ENCODE measurements at places on chromosomes 12 and 14.

DNA sequence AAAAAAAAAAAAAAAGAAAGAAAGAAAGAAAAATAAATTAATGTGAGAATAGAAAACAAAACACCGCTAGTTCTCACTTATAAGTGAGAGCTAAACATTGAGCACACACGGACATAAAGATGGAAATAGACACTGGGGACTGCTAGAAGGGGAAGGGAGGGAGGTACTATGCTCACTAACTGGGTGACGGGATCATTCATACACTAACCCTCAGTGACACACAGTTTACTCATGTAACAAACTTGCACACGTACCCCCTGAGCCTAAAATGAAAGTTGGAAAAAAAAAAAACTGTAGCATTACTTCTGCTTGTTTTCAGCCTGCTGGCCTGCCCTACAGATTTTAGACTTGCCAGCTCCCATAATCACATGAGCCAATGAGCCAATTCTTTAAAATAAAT, 10.5 kb upstream of the PRMT5 start:
- no peak for DNase-seq

- peak; percentile 27 for DNase-seq
Observed at GRCh38 chr12:118035190-118036041, 18.9 kb downstream of the RFC5 start.

DNA sequence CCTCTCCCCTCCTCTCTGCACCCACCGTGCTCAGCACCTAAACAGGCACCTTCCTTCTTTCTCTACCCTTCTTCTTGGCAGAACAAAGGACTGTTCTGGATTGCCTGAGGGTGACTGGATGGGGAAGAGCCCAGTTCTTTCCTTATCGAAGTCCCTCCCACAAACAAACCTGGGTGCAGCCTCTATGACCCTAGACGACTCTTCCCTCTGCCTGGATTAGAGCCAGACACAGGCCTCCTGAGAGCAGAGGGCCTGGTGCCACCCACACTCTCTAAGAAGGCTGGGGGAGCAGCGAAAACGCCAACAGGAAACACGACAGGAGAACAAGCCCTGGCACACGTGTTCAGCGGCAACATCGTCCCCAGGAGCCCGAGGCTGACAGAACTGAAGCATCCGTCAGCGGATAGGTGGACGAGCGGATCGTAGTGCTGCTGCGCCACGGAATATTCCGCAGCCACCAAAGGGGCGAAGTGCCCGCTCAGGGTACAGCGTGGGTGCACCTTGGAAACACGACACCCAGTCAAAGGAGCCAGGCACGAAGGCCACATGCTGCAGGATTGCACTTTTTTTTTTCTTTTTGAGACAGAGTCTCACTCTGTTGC, 38.0 kb downstream of the RIMBP2 start:
- no peak for DNase-seq

- DNase-seq, result no peak
Observed at GRCh38 chr14:68268197-68268596, 448.6 kb downstream of the RAD51B start.

- peak; percentile 94 for DNase-seq
Observed at GRCh38 chr14:64823305-64823861, 56.3 kb downstream of the SPTB start.

DNA sequence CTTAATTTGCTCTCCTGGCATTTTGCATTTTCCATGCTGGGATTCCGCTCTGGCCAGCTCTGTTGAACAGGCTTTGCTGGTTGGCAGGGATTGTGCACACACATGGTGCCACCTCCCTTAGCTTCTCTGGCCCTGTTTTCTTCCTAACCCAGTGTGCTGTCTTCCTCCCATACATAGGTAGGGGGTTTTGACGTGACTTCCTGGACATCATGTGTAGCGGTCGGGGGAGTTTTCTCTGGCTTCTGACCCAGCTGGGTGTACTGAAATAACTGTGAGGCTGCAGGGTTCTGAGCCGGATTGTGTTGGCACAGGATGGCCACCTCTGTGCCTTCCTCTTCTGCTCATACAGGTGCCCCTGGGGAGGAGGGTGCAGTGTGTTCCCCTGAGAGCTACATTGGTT, 25.7 kb downstream of the C14orf132 start:
- no peak for DNase-seq

DNA sequence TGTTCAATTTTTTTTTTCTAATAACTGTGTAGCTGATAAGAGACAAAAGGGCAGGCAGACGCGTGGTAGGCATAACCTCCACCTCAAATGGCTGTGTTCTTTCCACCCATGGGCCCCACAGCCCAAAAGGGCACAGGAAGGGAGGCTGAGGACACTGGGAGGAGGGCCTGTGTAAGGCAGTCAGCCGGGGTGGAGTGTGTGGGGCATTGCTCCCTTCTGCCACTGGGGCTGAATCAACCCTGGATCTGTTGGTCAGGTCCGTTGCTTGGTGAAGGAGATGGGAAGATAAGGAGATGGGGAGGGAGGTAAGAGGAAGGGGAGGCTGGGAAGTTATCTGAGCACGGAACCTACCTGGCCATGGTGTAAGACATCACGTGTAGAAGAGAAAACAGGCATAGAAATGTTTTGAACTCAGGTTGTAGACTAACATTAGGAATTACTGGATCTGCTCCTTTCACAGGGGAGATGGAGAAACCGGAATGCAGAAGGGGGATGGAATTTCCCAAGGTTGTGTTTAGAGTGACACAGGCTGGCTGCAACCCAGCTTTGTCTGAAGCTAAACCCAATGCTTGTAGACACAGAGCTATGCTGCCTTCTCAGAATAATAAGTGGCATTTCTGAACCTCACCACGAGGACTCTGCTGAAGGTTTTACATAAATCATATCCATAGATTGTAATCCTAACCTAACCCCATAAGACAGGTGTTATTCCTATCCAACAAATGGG, 138.5 kb upstream of the NOS1 start:
- DNase-seq, result no peak

GRCh38 chr12:23098517-23098916, 473.5 kb downstream of the ETNK1 start:
- no peak for DNase-seq

DNA sequence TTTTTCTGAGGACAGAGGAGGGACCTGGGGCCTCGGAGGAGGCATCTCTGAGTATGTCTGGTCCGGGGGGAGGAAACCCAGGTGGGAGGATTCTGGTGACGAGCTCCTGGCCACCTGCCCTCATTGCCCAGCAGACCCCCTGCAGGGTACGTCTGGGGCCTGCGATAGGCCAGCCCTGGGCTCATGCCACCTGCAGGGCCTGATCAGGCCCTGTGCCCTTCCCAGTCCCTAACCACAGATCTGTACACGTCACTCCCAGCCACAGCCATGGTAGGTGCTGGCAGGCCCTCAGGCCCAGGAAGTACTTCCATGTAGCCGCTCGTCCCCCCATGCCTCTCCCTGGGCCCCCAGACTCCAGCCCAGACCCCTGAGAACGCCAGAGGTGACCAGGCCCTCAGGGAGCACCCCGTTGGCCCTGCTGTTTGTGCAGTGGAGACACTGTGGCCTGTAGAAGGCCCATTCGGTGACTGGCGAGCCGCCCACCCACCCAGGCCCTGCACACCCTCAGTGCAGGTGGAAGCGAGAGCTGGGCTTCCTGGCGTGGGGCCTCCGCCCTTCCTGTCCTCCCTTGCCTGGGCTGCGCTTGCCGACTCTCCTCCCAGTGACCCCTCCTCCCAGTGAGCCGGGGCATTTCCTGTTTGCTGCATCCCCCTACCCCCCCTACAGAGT, 5.7 kb downstream of the INF2 start:
- no peak for DNase-seq

DNA sequence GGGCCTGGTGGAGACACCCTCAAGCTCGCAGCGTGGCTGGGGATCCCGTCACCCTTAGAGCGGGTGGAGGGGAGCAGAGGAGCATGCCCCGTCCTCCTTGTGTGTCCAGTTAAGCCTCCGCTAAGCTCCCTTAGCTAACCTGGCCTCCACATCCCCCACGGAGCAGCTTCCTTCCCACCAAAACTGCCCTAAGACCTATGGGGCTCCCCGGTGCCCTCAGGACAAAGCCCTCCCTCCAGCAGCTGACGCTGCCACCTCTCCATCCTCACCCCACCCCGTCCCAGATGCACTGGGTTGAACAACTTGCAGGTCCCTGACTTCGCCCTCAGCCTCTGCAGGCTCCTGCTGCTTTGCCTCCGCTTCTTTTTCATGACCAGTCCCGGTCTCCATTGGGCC, 4.0 kb downstream of the AHNAK2 start:
- DNase-seq, result no peak

DNA sequence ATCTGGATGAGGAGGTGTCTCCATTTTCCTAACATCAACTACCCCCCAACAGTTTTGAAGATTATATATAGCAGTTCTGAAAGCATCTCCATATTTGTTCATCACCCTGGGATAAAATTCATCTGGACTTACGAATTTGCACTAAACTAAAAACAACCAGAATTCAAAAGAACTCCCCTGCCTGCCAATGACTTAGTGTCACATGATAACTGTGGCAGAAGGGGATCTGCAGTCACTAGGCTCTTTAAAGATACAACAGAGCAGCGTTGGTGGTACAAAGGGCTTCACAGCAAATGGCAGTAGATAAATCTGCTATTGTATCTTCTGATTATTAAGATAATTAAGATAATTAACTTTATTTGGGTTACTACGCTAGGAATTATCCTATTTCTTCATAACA, 30.1 kb downstream of the GPR135 start:
- no peak for DNase-seq

DNA sequence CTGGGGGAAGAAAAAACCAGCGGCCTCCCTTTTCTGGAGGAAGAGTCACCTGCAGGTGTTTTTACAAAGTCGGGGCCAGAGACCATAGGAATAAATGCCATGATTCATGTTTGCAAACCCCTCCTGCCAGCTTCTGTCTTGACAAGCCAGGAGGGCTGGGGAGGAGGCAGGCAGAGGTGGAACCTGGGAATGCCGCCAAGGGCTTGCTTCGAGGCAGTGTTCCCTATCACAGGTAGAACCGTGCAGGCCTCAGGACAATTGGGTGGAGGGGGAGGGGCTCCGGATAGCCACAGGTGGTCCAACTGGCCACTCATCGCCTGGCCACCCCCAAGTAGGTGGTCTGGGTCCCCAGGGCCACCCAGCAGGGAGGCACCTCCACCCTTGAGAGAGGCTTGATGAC, 14.2 kb upstream of the DLK1 start:
- no peak for DNase-seq

DNA sequence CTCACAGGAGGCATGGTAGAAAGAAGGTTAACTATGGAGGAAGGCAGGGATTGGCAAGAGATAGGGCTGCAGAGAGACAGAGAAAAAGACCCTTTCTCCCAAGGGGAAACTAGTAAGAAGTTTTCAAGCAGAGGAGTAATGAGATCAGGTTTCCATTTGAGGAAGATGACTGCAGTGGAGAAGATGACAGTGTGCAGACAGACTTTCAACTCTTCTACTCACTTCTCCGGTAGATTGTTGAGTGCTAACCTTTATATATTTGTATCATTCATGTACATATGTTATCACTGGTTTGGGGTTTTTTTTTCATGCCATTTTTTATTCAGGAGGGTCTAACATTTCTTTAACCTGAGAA, 5.9 kb upstream of the B3GNT4 start:
- DNase-seq, result no peak

DNA sequence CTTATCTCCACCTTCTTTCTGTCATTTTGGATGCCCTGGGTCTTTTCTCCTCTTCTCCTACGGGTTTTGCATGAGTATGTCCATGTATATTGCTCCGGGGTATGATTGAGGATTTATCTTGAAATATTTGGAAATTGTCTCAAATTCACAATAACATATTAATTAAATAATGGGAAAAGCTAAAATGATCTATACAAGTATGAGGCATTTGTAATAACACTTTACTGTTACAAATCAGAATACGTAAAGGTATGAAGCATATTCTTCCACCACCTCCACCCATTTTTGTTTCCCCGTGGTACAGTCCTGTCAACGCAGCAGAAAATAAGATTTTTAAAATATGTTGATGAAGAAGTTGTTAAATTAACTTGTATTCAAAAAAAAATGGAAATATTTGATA, 91.3 kb downstream of the PPP2R5C start:
- DNase-seq, result no peak

DNA sequence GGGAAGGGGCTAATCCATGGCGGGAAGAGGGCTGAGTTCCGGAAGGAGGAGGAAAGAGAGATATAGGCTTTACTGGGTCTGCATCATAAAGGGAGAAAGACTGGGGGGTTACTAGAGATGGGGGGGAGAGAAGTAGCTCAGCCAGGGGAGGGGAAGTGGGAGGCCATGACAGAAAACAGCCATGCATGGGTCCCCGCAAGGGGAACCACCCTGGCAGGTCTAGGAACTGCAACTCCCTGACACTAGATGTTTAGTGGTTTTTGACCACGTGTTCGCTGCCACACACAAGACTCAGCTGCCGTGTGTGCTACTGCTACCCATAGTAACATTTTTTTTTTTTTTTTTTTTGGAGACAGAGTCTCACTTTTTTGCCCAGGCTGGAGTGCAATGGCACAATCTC, 145.0 kb downstream of the RIMBP2 start:
- no peak for DNase-seq

GRCh38 chr14:89466484-89466883, 49.5 kb upstream of the FOXN3 start:
- DNase-seq, result no peak

GRCh38 chr12:71178162-71178561, 20.4 kb upstream of the TSPAN8 start:
- no peak for DNase-seq

GRCh38 chr12:95836185-95836609, 22.6 kb upstream of the SNRPF start:
- DNase-seq, result peak; percentile 28
